ENCODE measurements at places on chromosomes 13 and 19.

GRCh38 chr19:52691215-52691610, 43.6 kb downstream of the ZNF611 start:
- no peak for DNase-seq

- DNase-seq: no peak
These were observed 10.8 kb downstream of the SOX21 start for GRCh38 chr13:94701313-94702180.

GRCh38 chr19:5593343-5594255, 25.8 kb upstream of the TINCR start:
- no peak for DNase-seq

- peak; percentile 13 for DNase-seq
These were observed 147.2 kb downstream of the MIPEP start for GRCh38 chr13:23741879-23742510.

Data from RWPE1 (cell line).